ENCODE measurements at places on chromosomes 16 and 17.

DNA sequence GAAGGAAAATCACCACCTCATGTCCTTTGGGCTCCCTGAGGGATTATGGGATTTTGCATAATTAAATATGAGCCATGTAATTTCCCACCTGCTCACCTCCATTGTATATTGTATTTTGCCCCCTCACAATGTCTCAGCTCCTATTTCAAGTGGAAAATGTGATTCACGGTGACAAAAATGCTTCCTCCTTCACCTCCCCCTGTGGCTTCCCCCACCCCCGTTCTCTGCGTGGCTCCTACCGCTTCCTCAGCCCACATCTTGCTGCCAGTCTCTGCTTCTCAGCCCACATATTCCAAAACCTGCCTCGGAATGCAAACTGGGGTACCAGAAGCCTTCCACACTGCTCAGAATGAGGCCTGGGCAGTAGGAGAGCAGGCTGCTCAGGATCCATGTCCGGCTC lies 394.5 kb upstream of the C16orf82 start:
- peak; percentile 31 for DNase-seq

GRCh38 chr17:75267153-75267410 lies 3.9 kb downstream of the MIF4GD start:
- DNase-seq: no peak

GRCh38 chr16:57348327-57348726 lies 10.3 kb upstream of the CCL22 start:
- DNase-seq: no peak

- no peak for DNase-seq
Observed at GRCh38 chr16:50884066-50884860, 142.4 kb downstream of the CYLD start.

- peak; percentile 53 for DNase-seq
Observed at GRCh38 chr17:62968445-62968923, 2.4 kb downstream of the TANC2 start.

GRCh38 chr16:89572485-89573205 lies 2.9 kb upstream of the CPNE7 start:
- no peak for DNase-seq

- no peak for DNase-seq
Observed at GRCh38 chr17:45745601-45746494, 38.3 kb upstream of the CRHR1 start.

DNA sequence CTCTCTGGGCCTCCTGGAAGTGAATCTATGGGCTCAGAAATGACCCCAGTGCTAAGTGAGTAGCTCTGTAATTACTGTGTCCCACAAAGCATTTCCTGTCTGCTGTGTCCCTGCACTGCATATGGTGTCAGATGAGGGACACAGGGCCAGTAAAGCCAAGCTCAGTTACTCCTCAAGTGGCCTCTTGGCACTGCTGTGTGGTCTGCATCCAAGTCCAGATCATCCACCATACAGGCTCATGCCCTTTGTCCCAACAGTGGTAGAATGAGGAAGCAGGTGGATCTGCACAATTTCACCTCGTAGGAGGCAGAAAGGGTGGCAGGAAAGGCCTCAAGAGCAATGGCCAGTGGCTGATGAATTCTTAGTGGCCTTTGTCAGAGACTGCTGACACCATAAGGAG lies 146.8 kb downstream of the SOX9 start:
- no peak for DNase-seq

DNA sequence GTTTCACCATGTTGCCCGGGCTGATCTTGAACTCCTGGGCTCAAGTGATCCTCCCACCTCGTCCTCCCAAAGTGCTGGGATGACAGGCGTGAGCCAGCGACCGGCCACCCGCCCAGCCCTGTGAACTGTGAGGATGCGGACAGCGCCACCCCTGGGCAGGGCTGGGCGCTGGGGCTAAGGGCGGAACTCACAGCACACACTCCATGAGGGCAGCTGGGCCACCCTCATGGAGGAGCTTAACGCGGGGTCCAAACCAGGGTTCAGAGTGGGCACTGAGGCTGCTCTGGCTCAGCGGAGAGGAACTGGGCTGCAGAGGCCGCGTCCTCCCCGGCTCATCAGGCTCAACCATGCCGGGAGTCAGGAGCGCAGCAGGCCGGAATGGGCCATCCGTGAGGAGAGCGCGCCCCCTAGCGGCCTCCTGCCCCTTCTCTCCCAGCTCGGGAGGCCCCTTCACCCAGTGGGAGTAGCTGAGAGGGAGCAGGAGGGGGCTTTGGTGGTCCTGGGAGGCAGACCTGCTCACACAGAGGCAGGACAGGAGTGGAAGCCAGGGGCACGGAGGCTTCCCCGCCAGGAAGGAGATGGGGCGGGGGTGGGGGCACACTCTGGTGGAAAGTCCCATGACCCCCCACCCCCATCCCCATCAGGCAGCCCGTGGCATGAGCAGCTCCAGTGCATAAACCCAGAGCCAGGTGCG lies 13.8 kb downstream of the CORO7 start:
- peak; percentile 59 for DNase-seq

DNA sequence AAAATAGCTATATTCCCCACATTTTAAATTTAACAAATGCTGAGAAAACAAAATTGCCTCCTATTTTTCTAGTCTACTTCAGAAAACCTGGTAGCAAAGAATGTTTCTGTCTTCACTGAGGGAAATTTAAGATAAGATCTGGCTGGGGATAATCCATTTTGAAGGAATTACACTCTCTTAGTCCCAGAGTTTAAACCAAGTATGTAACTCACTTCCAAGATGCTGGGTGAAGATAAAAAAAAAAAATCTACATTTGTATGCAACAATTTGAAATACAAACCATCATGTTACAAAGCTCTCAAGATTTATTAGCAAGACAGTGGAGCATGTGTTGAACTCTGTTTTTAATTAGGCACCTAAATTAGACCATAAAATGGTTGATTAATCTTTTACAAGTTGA lies 5.7 kb downstream of the HS3ST3B1 start:
- no peak for DNase-seq
